ENCODE measurements at places on chromosomes 6 and 20. TPM values are rescaled to one million over a fixed set of nuclear protein-coding genes. Genes with fewer than 3 reads are reported as not detected.

RIMS1 gene
- total RNA-seq: 40.9 TPM

EYS gene
- 1.3 TPM for total RNA-seq

DNA sequence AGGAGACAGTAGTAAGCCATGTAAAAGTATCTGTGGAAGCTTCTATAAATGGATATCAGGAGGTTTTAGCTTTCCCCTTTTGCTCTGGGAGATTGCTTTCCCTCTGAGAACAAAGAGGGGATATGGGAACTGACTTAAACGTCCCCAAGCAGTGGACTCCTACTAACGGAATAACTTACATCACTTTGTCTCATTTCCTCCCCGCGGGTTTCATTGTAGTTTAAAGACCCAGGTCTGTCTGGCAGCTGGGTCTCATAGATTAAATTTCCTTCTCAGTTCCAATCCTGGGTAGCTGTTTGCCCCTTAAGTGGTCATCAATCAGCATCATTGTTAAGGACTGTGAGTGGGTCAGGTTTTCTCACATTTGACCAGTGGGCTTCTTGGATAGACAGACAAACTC lies 68.7 kb downstream of the PLAGL1 start:
- DNase-seq: no peak

GRCh38 chr6:66992660-66993059 lies 1285.6 kb upstream of the EYS start:
- DNase-seq: no peak

GRCh38 chr20:50855498-50856474 lies 60.9 kb downstream of the BCAS4 start:
- DNase-seq: no peak

GRCh38 chr20:54223285-54223684 lies 15.4 kb downstream of the PFDN4 start:
- DNase-seq: no peak

GRCh38 chr6:4904461-4905025 lies 99.3 kb downstream of the RPP40 start:
- DNase-seq: no peak

DNA sequence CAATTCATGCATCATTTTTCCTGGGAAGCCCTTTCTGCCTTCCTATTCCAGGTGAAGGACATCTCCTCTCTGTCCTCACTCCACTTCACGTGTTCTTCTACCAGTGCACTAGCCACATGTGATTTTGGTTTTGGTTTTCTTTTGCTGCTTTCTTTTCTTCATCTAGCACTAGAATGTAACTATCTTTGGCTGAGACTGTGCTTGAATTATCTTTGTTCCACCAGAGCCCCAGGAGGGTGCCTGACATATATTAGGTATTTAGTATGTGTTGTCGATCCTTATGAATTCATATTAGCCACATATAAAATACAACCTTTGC lies 79.9 kb downstream of the VGLL2 start:
- no peak for DNase-seq

GRCh38 chr6:119379809-119380208 lies 30.2 kb upstream of the MAN1A1 start:
- DNase-seq: no peak

GRCh38 chr6:111802720-111803330 lies 70.4 kb downstream of the FYN start:
- DNase-seq: no peak

DNA sequence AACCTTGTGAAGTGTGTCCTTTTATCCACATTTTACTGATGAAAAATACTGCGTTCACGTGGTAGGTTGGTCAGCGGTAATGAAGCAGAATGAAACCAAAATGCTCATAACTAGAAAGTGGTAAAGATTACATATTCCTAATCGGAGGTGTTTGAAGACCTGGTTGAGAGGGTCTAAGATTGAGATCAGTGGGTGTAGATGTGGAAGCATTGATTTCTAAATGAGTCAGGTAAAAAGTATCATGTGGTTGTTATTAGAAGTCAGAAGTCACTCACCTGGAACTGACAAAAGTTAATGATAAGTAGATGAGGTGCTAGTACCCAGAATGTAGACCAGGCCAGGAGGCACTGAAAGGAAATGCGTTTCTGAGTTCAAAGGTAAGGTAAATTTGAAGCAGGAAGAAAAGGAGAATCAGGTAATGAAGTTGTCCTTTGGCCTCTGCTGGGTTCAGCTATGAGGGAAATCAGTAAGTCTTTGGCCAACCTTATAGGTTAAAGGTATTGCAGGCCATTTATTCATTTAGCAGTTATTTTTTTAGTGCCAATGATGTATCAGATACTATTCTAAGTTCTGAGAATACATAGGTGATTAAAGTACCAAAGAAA lies 31.2 kb downstream of the FAM83B start:
- no peak for DNase-seq

DNA sequence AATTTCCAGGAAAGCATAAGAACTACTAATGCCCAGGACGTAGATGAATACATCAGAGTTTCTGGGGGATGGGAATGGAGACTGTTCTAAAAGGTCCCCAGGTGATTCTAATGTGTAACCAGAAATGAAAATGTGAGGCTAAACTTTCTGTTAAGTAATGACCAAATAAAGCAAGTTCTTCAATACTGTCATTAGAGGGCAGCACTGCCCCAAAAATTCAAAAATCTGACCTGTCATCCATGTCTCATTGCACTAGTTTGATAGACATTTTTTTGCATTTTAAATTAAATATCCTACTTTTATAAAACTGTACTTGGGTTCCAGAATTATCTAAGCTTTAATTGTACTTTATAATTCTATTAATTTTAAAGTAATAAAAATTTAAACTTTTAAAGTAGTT lies 94.9 kb downstream of the RFX6 start:
- DNase-seq: peak; percentile 21

- DNase-seq: no peak
Observed at GRCh38 chr6:161232010-161232409, 41.9 kb downstream of the AGPAT4 start.

GRCh38 chr20:57393321-57394120 lies 2.3 kb downstream of the RBM38 start:
- DNase-seq: no peak

GRCh38 chr6:44422531-44422930 lies 35.0 kb downstream of the CDC5L start:
- DNase-seq: no peak

- DNase-seq: no peak
Observed at GRCh38 chr20:62860924-62861691, 514 bp downstream of the TCFL5 start.

Data from testis (tissue), 5 donors.